ENCODE measurements at places on chromosomes 1 and 21.

DNA sequence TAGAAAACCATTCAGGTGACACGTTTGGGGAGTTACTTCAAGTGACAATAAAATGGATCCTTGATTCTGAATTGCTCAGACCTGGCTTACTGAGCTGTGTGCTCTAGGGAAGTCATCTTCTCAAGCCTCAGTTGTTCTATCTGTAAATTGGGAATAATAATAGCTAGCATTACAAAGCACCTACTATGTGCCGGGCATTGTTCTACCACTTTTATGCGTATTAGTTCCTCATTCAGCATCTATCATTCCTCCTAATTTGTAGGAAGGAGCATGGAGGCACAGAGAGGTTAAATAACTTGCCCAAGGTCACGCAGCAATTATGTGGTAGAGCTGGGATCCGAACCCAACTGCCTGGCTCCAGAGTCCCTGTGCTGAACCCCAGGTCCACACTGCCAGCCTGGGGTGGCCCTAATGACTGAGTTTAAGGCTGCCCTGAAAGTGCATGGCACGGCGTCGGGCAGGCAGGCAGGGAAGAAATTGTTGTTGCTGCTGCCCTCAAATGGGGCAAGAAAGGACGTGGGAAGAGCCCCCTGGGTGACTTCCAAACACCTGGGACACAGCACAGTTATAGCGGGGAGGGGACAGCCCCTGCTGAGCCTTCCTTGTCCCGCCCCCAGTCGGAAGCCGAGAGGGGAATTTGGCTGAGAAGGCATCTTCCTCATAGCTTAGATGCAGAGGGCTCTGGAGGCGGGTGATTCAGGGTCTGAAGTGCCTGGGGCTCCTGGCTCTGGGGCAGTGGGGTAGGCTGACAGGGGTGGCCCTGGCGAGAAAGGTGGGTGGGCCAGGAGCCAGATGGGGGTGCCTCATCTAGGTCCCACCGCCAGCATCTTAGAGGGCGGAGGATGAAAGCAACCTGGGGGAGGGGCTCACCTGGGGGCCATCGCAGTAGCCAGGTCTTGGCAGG lies 86.5 kb upstream of the IFFO2 start:
- DNase-seq: no peak

- no peak for DNase-seq
Observed at GRCh38 chr1:20111452-20111851, 7.9 kb downstream of the PLA2G2D start.

DNA sequence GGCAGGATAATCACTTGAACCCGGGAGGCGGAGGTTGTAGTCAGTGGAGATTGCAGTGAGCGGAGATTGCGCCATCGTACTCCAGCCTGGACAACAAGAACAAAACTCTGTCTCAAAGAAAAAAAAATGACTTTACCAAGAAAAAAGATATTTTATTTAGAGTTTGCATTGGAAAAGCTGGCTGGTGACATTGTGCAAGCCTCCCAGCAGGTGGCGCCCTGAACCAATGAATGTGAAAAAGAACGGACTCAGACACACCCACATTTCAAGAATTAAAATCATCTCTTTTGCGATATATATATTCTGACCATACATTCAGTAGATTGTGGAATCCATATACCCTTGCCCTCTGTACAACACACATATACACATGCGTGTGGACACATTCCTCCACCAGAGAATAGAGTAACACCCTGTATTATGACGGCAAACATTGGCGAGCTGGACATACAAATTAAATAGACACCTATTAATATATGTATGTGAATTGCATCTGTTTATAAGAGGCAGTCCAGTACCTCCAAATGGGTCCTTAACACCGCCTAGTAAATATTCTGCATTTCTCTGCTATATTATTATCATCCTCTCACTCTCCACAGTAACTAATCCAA lies 39.0 kb upstream of the CADM3 start:
- DNase-seq: peak; percentile 23

- DNase-seq: no peak
Observed at GRCh38 chr21:43800566-43800965, 11.2 kb downstream of the RRP1 start.

DNA sequence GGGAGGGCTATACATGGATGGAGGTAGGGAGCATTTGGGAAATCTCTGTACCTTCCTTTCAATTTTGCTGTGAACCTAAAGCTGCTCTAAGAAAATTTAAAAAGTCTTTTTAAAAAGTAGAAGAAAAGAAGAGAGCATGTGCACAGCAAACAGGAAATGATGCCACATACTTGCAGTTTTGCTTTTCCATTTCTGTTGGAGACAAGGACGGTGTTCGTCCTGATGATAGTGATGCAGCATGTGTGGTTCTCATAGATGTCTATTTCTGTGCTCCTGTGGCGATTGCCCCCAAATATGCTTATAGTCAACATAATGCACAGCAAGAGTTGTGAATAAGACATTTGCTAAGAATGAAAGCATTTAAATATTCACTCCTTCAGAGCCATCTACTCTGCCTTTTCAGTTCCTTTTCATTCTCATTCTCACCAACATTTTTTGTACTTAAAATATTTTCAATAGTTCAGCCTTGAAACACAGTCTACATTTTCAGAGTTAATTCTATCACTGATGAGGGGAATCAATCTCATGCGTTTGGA lies 66.6 kb downstream of the LRRC8C start:
- no peak for DNase-seq

DNA sequence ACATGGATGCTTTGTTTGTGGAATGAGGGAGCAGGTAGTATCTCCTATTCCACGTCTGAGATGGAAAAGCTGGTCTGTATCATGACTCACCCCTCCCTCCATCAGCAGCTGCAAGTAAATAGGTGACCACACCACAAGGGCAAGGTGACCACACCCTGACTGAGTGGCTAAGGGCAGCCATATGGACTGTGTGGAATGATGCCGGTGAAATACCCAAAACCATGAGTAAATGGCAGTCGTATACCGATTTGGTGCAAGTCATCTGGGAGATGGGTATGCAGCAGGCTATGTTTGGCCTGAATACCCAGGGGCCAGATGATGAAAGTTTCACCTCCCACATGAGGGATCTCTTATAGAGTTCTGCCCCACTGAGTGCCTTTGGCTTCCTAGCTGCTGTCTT lies 15.8 kb upstream of the UBE2U start:
- no peak for DNase-seq

DNA sequence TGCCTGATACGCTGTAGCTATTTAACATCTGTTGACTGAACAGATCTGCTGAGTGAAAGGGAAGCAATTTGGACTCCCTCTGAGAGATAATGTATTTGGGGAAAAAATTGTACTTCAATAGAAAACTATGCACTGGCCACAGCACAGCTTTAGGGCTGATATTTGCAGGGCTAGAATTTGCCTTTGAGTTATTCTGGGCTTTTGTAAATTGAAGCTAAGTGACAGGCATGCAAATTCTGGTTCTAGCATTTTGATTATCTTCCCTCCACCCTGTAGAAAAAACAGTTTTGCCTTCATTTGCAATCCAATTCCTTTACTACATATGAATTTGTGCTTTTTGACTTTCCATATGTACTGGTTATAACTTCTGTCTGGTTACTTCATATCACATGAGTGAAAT lies 7.9 kb downstream of the KYAT3 start:
- DNase-seq: no peak

DNA sequence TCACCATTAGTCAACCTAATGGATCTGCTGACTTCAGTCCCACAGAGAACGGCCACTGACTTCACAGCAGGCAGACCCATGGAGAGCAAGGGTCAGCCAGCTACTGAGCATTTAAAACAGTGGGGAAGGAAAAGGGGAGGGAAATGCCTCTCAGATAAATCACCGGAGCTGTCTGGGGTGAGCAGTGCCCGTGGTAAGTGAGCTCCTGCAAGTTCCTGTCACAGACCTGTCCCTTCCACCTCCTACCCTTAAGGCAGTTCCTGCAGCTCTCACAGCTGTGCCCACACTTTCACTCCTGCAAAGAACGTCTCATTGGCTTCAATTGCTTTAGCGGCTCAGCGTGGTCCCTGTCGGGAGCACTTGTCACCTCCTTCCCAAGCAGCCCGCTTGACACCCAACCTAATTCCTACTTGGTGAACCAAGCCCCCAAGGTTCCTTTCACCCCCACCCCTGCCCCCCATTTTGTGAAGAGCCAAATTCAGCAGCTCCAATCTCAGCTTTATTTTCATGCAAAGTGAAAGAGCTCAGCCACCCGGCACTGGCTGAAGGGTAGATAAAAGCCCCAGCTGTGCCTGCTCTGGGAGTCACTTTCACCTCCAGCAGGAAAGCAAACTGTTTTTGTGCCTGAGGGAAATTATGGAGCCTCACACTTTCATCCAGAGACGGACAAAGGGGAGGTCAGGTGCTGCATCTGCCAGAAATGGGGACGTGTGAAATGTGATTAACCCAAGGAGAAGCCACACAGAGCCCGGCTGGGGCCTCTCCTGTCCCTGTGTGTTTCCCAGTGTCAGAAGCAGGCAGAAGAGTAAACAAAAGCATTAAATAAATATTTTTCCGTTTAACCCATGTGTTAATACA lies 306.2 kb downstream of the TTLL7 start:
- no peak for DNase-seq

GRCh38 chr1:242468784-242469183 lies 55.7 kb downstream of the PLD5 start:
- DNase-seq: no peak

DNA sequence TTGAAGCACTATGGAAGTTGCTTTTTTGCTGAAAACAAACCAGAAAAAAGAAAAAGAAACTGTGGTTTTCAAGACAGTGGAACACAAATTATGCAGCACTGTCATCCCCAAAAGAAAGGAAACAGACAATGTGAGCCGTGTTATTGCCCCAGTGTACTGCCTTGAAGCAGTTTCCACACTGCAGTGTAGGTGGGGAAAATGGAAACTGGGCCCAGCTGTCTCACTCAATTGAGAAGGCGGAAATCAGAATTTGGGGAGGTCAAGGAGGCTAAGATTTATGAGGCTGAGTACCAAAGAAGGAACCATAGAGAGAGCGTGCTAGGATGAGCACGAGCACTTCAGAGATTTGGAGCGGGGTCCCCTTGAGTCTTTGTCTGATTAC lies 55.5 kb downstream of the MPZL1 start:
- DNase-seq: no peak

GRCh38 chr21:43864313-43864961 lies 586 bp upstream of the AGPAT3 start:
- DNase-seq: peak; percentile 51

DNA sequence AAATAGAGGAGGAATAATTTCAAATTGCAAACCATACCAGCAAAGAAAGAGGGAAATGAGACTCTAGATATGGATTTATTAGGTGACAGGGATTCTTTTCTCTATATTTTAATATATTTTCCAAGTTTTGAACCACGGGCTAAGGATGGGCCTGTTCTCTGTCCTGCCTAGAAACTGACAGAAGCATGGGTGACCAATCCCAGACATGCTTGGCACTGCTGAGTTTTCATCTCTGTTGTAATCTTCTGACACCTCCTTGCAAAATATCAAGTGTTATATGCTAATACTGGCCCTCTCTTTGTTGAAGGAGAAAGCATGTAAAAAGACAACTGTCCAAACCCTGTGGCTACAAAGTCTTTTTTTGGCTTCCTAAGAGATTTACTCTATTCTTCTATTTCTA lies 774 bp upstream of the ANGPTL7 start:
- DNase-seq: no peak

GRCh38 chr1:234431255-234431654 lies 47.7 kb downstream of the TARBP1 start:
- DNase-seq: no peak

GRCh38 chr1:231335663-231336602 lies 1.7 kb downstream of the EXOC8 start:
- no peak for DNase-seq

GRCh38 chr1:19151537-19151936 lies 58.5 kb downstream of the UBR4 start:
- DNase-seq: no peak

GRCh38 chr1:68544651-68545050 lies 47.8 kb upstream of the DEPDC1 start:
- DNase-seq: no peak

GRCh38 chr1:64235181-64235580 lies 31.8 kb downstream of the UBE2U start:
- no peak for DNase-seq

- no peak for DNase-seq
Observed at GRCh38 chr1:65269612-65270011, 39.7 kb upstream of the DNAJC6 start.

DNA sequence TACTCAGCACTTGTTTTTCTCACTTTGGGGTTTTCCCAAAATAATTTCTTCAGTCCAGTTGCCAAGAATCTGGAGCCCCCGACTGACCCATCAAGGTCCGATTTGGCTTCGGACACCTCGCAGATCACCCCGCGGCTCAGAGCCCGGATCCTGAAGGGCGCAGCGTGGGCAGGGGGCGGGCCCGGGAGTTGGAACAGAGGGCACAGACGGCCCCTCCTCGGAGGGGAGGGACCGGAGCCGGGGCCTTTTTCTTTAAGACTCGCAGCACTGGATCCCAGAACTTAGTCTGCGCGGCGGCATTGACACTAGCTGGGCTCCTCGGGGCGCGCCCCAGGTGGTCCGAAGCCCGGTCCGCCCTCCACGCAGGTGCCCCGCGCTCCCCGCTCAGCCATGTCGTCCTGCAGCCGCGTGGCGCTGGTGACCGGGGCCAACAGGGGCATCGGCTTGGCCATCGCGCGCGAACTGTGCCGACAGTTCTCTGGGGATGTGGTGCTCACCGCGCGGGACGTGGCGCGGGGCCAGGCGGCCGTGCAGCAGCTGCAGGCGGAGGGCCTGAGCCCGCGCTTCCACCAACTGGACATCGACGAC lies at the start of gene CBR3:
TSS of gene CBR3 (plus strand) at position 277 of the 588 bp plus-strand sequence. CDS start at position 391, 114 bp downstream.
- peak; percentile 76 for DNase-seq

DNA sequence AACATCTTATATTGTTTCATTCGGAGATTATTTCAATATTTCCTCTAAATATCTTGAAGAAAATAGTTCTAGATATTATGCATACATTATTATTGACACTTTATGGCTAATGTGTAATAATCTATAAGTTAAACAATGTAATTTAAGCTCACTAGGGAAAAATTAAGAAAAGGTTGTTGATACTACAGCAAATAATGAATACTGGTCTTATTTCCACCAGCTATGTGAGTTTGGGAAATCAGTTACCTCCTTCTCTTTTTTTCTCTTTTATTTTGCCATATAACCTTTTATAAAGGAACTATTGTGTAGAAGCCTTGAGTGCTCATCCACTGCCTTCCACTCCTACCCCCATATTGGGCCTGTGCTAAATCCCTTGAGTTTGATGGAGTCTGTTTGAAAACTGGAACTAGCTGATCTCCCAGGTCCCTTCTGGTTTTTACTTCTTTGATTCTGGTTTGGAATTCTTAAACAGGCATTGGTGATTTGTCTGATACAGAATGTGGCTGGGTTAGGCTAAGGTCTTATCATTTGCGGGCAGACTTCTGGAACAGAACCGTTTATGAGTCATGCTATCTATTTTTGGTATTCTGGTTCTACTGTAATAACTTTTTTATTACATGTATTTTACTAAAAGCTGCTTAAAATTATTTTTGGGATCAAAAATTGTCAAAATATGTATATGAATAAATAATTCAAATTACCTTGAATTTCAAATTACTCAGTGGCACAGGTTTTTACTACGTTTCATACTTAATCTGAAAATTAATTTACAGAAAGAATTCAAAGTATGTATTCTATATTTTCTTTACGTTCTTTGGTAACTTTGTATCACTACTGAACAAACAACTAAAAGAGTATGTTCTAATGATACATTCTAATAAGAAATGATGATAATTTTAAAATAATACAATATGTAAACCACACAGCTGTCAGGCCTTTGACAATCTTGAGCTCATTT lies 5.0 kb upstream of the CDC14A start:
- DNase-seq: no peak

- no peak for DNase-seq
Observed at GRCh38 chr1:156065871-156066270, 4.9 kb downstream of the RAB25 start.
